OCI-LY7 (cell line): ENCODE measurements at places on chromosomes 1 and 21.

- DNase-seq: no peak
Measured at GRCh38 chr1:235142991-235143390, 14.4 kb upstream of the TOMM20 start.

GRCh38 chr1:190049314-190049713 lies 428.4 kb downstream of the BRINP3 start:
- DNase-seq: no peak

DNA sequence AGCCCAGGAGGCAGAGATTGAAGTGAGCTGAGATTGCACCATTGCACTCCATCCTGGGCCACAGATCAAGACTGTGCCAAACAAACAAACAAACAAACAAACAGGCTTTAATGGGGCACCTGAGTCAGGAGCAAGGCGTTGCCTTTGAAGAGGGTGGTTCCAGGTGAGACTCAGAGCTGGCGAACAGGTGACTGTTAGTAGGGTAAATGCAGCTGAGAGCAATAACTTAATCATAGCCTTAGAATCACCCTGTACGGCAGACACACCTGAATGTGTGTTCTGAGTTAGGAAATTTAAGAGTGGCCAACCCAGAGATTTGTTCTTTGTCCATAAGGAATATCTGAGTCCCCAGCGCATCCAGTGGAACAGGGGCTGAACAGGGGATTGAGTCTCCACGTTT lies 440.4 kb downstream of the RPS6KC1 start:
- no peak for DNase-seq

DNA sequence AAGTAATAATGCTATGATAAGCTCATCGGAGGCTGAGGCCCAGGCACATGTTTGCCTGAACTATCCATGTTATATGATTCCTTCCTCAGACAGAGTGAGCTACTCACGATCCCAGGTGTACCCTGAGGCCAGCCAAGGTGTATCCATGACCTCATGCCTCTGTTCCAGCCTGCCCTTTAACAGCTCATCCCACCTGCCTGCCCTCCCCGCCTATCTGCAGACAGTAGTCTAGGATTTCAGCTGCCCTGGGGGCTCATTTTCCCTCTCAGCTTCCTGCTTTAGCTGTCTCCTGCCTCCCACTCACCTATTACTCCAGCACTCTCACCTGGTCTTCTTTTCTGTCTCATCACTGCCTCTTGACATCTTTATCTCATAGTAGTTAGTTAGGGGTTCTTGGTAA lies 1.9 kb upstream of the IL24 start:
- no peak for DNase-seq
